ENCODE measurements at places on chromosomes 12 and 14. TPM values are rescaled to one million over a fixed set of nuclear protein-coding genes. Genes with fewer than 3 reads are reported as not detected.

The IL26 gene
- not detected for polyA plus RNA-seq

The ADCY6 gene
- 87.0 TPM for polyA plus RNA-seq

The DTX1 gene
- 11.3 TPM for polyA plus RNA-seq

The DAZAP2 gene
- polyA plus RNA-seq, result 296 TPM

The DBX2 gene
- polyA plus RNA-seq, result 0.24 TPM

The ADGRD1 gene
- polyA plus RNA-seq, result 18.3 TPM

The OR6C2 gene
- polyA plus RNA-seq, result not detected

The OAS2 gene
- polyA plus RNA-seq, result 6.9 TPM

The SUOX gene
- polyA plus RNA-seq, result 49.6 TPM

The TMEM119 gene
- polyA plus RNA-seq, result 26.1 TPM

The TBC1D30 gene
- 6.0 TPM for polyA plus RNA-seq

The SOX5 gene
- 9.0 TPM for polyA plus RNA-seq

The DHRS2 gene
- polyA plus RNA-seq, result 30.0 TPM

The PPP1R36 gene
- 1.0 TPM for polyA plus RNA-seq

The TMCC3 gene
- polyA plus RNA-seq, result 47.2 TPM

The RPGRIP1 gene
- 0.40 TPM for polyA plus RNA-seq

The HECTD1 gene
- 162 TPM for polyA plus RNA-seq

The GNG2 gene
- polyA plus RNA-seq, result 63.7 TPM

The SLC5A8 gene
- polyA plus RNA-seq, result 25.2 TPM

The CHST11 gene
- polyA plus RNA-seq, result 7.7 TPM

The OASL gene
- polyA plus RNA-seq, result 0.63 TPM

The MIP gene
- not detected for polyA plus RNA-seq

The EML5 gene
- 3.4 TPM for polyA plus RNA-seq

The LBHD2 gene
- polyA plus RNA-seq, result not detected

The PALS1 gene
- polyA plus RNA-seq, result 102 TPM

The SLC16A7 gene
- polyA plus RNA-seq, result 5.0 TPM

The CLBA1 gene
- polyA plus RNA-seq, result 21.0 TPM

The ADCY4 gene
- 23.3 TPM for polyA plus RNA-seq

The PGF gene
- 12.5 TPM for polyA plus RNA-seq

The C3AR1 gene
- polyA plus RNA-seq, result 3.3 TPM

The SOAT2 gene
- 0.72 TPM for polyA plus RNA-seq

The ADAM21 gene
- polyA plus RNA-seq, result 0.61 TPM

The B4GALNT3 gene
- 15.7 TPM for polyA plus RNA-seq

The RABGGTA gene
- polyA plus RNA-seq, result 28.6 TPM

The KLRB1 gene
- polyA plus RNA-seq, result 5.6 TPM

The ENDOU gene
- 0.24 TPM for polyA plus RNA-seq

The PPP4R3A gene
- 124 TPM for polyA plus RNA-seq

The RD3L gene
- not detected for polyA plus RNA-seq

The MRPL42 gene
- 48.9 TPM for polyA plus RNA-seq

The NANOG gene
- 0.43 TPM for polyA plus RNA-seq

The TAS2R9 gene
- polyA plus RNA-seq, result not detected

The ADSS1 gene
- 17.0 TPM for polyA plus RNA-seq

The GALNT16 gene
- 3.5 TPM for polyA plus RNA-seq
